ENCODE measurements at places on chromosomes 4 and X.
A peak's percentile ranks its signal among the peaks of the same experiment; 100 is the strongest.

- no peak for DNase-seq
These were observed 78.5 kb downstream of the ANXA3 start for GRCh38 chr4:78629991-78630541.

- no peak for DNase-seq
These were observed 143.9 kb downstream of the PTCHD1 start for GRCh38 chrX:23478561-23478960.

GRCh38 chr4:80897537-80898303 lies 132.8 kb upstream of the BMP3 start:
- DNase-seq = no peak

DNA sequence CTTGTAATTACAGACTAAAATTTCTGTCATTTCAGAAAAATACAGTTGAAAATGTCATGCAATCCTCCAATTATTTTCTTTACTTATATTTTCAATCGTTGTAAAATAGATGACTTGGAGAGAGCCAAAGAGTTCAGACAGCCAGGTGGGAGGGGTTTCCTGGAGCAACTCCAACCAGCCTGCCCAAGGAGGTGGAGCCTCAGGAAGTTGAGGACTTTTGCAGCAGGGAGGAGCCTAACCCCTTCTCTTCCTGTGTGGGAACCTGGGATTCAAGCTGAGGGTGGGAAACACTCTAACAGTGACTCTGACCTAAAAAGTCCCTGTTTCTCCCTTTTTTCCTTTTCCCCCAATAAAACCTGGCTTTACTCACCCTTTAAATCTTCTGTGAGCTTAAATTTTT lies 72.2 kb upstream of the GABRG1 start:
- DNase-seq = no peak

DNA sequence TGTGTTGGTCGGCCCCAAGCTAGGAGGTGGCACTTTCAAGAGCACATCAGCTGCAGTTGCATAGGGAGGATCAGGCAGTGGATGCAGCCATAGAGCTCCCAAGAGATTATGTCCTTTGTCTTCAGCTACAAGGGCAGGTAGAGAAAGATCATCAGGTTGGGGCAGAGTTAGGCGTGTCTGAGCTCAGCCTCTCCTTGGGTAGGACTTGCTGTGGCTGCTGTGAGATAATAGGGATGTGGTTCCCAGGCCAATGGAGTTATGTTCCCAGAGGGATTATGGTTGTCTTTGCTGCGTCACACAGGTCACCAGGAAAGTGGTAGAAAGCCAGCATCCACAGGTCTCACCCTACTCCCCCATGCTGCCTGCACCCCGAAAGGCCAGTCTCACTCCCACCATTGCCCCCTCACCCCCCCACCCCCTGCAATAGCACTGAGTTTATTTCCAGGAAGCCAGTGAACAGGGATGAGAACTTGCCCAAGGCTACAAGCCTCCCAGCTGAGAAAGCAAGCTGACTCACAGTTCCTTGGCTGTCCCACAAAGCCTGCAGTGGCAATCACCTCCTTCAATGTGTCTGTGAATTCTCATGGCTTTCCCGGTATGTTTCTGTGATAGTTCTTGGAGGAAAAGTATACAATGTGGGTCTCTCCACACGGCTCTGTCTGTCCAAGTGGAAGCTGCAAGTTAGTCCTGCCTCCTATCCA lies 148.4 kb downstream of the STPG2 start:
- no peak for DNase-seq

GRCh38 chr4:42167709-42168108 lies 15.3 kb upstream of the BEND4 start:
- no peak for DNase-seq

GRCh38 chrX:31038575-31039326 lies 33.1 kb downstream of the FTHL17 start:
- DNase-seq = peak; percentile 47

DNA sequence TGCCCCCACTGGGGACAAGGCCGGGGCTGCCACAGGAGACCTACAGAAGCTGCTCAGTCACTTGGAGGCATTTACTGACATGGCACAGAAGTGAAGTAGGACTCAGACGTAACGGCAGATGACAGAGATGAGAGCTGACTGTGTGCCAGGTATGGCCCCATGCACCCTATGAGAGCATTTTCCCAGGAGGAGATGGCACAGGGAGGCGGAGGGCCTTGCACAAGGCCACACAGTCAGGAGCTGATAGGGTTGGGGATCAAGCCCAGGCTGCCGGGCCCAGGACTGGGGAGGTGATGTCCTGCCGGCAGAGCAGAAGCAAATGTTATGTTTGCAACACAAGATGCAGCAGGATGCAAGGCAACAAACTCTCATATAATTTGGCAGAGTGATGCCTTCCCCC lies 34.1 kb downstream of the NAT8L start:
- no peak for DNase-seq

GRCh38 chrX:103461156-103461555 lies 58.1 kb downstream of the RAB40A start:
- DNase-seq = no peak

DNA sequence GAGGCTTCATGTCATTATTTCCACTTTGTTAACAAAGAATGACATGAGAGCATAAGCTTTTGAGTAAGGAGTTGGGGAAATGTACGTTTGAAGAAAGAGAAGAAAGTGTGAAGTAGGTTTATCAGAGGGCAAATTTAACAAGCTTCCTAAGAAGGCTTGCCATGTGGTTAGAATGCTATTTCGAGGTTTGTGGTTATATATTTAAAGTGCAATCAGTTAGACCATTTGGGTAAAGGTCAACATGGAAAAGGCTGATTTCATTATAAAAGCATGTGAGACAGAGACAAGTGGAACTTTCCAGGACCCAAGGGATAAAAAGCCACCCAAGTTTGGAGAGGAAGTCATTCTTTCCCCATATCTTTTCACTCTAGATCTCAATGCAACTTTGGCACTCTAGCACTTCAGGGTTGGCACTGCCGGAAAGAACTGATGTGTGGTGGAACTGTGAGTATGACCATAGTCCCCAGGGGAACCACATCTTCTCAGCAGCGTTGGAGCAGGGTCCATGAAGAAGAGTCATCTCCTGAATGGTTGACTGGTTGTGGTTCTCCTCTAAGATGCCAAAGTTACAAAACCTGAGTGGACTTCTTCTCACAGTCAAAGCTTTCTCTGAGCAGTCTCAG lies 529.9 kb downstream of the MID1IP1 start:
- DNase-seq = peak; percentile 0

- no peak for DNase-seq
These were observed 196.8 kb downstream of the IL15 start for GRCh38 chr4:141833209-141833608.

GRCh38 chr4:8533274-8533865 lies 46.8 kb upstream of the GPR78 start:
- DNase-seq = no peak

- DNase-seq = no peak
These were observed 28.6 kb upstream of the MXD4 start for GRCh38 chr4:2290488-2290887.

GRCh38 chr4:165634766-165635165 lies 238.3 kb upstream of the TLL1 start:
- no peak for DNase-seq

DNA sequence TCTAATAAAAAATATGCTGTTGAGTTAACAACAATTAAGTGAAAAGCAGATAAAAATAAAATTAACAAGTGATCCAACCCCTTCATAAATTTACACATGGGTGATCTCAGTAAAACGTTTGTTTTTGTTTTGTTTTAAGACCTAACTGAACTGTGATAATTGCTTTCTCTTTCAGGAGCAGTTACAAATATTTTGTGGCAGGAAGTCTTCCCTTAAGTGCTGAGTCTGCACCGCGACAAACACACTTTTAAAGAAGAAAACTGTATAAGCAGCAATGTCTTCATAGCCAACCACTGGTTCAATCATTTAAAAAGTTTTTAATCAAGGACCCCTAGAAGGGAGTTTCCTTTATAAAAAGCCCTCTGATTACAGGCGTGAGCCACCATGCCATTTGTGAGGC lies 53.7 kb upstream of the NFKB1 start:
- no peak for DNase-seq

DNA sequence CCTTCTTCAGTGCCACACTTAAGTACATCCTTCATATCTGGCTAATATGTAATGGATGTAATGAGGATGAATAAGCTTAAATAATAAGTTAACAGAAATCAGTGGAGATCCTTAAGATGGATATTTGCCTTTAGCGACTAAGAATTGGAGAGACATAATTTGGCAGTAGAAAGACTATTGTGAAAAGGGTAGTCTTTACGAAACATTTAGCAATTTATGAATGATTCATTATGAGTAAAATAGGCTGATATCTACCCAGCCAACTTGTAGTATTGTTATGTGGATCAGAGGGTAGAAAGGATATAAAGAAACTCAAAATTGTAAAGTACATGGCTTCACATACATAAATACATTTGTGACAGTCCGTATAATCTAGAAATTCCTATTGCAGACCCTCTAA lies 2371.8 kb downstream of the PCDH7 start:
- DNase-seq = no peak

GRCh38 chr4:7827566-7827965 lies 112.1 kb downstream of the AFAP1 start:
- no peak for DNase-seq

- no peak for DNase-seq
These were observed 9.4 kb downstream of the SLC2A9 start for GRCh38 chr4:10011885-10012284.

DNA sequence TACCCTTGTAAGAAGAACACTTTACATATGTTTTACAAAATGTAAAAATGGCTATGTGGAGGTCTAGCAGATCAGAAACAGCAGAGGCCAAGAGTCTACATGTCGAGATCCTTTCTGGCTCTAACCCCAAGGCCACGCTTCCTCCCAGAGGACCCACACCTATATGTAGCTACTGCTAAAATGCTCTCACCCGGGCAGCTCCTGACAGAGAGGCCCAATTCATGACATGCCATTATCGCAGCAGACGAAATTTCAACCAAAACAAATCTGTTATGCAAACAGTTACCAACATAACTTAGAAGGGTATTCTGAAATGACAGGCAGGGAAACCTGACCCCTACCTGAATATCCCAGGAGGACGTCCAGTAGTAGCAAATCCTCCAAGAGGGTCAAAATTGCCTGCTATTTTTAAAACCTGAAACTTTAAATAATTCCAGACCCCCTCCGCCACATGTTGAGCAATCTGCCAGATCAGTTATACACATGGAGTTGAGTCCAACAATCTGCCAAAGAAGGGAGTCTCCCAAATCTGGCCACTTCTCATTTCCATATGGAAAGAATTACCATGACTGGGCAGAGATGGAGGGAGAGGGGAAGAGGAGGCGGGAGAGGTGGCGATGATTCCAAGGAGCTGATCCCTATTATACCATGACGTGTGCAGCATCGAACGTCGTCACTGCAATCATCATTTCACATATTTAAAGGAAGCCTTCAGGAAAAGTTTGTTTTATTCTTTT lies 192.9 kb upstream of the TBL1X start:
- no peak for DNase-seq

GRCh38 chr4:3389233-3390215 lies 52.2 kb upstream of the HGFAC start:
- DNase-seq = no peak

- no peak for DNase-seq
These were observed 97.4 kb upstream of the MYOZ2 start for GRCh38 chr4:119038116-119038841.

- DNase-seq = peak; percentile 0
These were observed 160.4 kb upstream of the GPR101 start for GRCh38 chrX:137194164-137194563.

- DNase-seq = peak; percentile 82
These were observed 63.7 kb upstream of the PDGFRA start for GRCh38 chr4:54165438-54165837.

DNA sequence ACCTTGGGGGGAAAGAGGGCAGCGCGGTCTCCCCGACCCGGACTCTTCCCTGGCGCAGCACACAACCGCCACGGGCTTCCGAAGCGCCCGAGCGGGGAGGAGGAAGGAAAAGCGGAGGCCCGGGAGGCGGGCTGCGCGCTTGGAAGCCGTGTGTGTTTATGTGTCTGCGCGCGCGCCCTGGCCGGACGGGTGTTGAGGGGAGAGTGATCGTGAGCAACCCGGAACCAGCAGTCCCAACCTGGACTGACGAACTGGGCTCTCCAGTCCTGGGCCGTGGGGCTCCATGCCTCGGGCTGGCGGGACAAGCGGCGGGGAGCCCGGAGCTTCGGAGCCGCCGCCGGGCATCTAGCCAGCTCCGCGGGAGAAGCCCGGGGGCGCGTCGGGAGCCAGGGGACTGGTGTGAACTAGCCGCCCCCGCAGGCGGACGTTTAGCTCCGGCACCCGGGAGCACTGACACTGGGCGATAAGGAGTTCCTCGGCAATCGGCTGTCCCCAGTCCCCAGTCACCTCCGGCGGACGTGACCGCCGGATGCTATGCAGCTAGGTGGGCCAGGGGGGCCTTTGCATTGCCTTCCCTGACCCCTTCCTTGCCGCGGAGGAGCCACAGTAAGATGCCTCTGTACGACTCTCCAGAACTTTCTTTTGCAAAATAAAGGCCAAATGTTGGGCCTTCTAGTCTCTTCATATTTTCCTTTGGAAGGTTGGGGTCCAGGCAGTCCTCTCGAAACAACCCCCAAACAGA lies 74.8 kb upstream of the BCOR start:
- DNase-seq = no peak

- DNase-seq = peak; percentile 89
These were observed at the start of gene HCFC1 for GRCh38 chrX:153971450-153972367. HCFC1 (minus strand) TSS chrX:153971818; CDS start chrX:153970840, 978 bp downstream.

GRCh38 chrX:65596270-65597034 lies 61.9 kb upstream of the LAS1L start:
- peak; percentile 62 for DNase-seq

- DNase-seq = no peak
These were observed 203.1 kb upstream of the NDST3 start for GRCh38 chr4:117831060-117831683.

DNA sequence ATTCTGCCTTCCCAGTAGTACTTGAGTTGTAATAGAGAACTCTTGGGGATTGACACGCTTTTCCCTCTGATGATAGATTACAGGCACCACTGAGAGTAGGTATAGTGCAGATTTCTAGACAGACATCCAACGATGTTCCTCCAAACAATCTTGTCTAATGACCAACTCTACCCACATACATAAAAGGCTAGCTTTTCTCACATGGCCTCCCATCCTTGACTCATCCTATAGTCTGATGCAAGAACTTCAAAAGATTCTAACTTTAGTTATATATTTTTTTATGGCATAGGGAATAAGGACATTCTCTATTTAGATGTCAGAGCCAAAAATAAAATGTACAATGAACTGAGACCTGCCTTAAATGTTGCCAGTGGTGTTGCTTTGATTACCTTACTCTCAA lies 60.9 kb downstream of the GLRA2 start:
- DNase-seq = no peak
